ENCODE measurements at places on chromosomes 3 and 15. TPM values are rescaled to one million over a fixed set of nuclear protein-coding genes. Genes with fewer than 3 reads are reported as not detected.
A peak's percentile ranks its signal among the peaks of the same experiment; 100 is the strongest.

GRCh38 chr3:147387885-147388699 is 18.3 kb downstream of the ZIC4 start:
- DNase-seq: no peak

GRCh38 chr15:65914386-65914785 is 45.1 kb downstream of the RAB11A start:
- no peak for DNase-seq

DNA sequence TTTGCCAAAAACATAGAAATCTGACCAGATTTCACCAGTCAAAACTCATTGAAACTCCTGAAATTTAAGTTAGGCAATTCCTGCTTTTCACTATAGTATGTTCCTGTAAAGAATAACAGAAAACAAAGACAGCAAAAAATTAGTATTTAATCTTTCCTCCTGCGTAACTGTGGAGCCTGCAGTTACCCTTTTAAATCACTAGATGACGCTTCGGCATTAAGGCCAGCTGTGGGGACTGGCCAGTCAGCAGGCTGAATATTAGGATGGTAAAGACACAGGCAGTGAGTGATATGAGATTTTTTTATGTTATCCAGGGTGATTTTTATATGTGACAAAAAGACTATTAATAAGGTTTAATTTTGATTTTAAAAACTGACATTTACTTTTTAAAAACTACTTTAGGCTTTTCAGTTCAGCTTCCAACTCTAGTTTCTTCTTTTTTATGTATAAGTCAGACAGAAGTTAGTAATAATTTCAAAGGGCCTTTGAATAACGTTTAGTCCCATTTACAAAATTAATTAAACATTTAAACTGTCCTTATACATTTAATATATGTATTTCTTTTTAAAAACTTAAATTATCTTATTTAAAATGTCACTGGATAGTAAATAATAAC is 165.1 kb downstream of the PPM1L start:
- no peak for DNase-seq

GRCh38 chr15:80551348-80551747 is 143.8 kb upstream of the ABHD17C start:
- no peak for DNase-seq

GRCh38 chr15:30992249-30992864 is 929 bp upstream of the MTMR10 start:
- no peak for DNase-seq

DNA sequence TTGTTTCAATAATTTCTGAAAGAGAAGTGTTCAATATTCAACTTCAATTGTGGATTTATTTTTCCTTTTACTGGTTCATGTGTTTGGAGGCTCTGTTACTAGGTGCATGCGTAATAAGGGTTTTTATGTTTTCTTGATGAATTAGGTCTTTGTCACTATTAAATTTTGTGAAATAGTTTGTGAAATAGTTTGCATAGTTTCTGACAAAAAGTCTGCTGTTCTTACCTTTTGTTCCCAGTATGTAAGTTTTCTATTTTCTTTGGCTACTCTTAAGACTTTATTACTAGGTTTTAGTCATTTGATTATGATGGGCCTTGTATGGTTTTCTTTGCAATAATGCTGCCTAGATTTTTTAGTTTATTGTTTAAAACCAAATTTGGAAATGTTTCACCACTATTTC is 38.0 kb downstream of the MEF2A start:
- no peak for DNase-seq

DNA sequence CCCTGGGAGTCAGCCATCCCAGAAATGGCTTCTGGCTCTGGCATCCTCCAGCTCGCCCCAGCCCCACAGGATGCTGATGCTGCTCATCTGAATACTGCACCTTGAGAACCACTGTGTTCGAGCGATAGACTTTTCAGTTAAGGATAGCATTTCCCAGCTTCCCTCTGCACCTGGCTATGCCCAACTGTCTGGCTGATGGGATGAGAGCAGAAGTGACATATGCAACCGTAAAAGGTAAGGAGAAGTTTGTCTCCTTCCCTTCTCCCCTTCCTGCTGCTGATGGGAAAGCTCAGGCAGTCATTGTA is 9.7 kb upstream of the HHATL start:
- DNase-seq: peak; percentile 63

GRCh38 chr3:32973982-32974381 is 22.5 kb downstream of the CCR4 start:
- DNase-seq: no peak

- no peak for DNase-seq
These were observed 2.9 kb downstream of the MUC4 start for GRCh38 chr3:195808741-195809290.

DNA sequence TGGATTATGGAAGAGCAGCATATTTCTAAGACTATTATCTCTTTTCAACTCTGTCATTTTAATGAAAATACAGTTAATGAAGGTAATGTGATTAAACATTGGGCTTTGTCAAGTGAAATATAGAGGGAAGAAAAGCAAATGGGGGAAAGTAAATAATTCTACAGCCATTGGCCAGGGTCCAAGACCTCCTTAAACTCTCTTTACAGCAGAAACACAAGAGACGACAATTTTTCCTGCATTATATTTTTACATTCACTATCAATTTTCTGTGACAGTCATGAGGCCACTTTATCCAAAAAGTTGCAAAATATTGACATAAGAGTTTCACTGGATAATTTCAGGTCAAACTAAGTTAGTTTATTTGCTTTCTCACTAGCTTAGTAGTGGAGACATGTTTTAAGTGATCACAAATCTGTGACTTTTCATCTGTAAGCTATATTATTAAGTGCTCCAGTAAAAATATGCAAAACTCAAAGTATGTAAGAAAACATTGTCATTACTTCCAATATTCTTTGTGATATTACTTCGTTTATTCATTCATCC is 385.9 kb upstream of the DPH6 start:
- no peak for DNase-seq

DNA sequence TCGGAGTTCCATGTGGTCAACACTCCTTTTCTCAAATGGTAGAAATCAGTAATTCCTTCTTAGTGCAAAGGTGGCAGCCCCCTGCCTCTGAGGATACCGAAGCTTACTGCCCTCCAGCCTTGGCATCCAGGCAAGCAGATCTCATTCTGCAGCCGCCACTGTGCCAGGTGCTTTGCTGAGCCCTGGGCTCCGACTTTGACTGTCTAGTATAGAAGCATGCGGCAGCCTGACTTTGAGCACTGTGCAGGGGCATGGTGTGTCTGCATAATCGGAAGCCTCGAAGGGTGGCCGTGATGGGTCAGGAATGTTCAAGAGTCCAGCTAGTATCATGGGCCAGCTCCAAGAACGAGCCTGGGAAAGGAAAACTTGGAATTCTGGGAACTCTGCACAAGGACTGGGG is 39.7 kb downstream of the ABTB1 start:
- no peak for DNase-seq

THPO gene
- total RNA-seq: not detected

LYZL4 gene
- not detected for total RNA-seq

GATM gene
- total RNA-seq: not detected

CLEC3B gene
- 166 TPM for total RNA-seq

P2RY13 gene
- total RNA-seq: not detected

CLDN16 gene
- not detected for total RNA-seq

SLC15A2 gene
- total RNA-seq: 0.40 TPM

BNC1 gene
- 3.2 TPM for total RNA-seq

ARL14 gene
- total RNA-seq: not detected

GCNT3 gene
- 0.76 TPM for total RNA-seq

FRMD4B gene
- total RNA-seq: 0.52 TPM
